ENCODE measurements at places on chromosomes 4 and X.

- DNase-seq, result no peak
Measured at GRCh38 chr4:99552872-99553271, 11.0 kb downstream of the TRMT10A start.

DNA sequence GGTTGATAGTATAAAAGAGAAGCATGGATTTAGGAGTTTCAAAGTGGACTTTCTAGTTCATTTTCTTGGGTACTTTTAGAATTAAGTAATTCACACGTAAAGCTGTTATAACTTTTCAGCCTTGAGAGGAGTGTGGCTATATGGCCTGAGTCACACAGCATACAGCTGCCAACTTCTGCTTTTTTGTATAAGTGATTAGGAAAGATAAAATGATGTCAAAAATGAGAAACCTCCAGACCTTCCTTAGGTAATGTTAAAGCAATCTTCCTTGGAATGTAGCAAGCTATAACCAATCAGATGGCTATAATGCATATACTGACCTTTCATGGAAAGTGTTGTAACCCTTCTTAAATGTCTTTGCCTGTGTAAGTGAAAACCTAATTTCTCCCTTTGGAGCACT is 39.2 kb downstream of the RAB40AL start:
- no peak for DNase-seq

- DNase-seq, result no peak
Measured at GRCh38 chrX:110399497-110399896, 40.8 kb downstream of the RTL9 start.

- no peak for DNase-seq
Measured at GRCh38 chr4:55079451-55080173, 45.8 kb downstream of the KDR start.

DNA sequence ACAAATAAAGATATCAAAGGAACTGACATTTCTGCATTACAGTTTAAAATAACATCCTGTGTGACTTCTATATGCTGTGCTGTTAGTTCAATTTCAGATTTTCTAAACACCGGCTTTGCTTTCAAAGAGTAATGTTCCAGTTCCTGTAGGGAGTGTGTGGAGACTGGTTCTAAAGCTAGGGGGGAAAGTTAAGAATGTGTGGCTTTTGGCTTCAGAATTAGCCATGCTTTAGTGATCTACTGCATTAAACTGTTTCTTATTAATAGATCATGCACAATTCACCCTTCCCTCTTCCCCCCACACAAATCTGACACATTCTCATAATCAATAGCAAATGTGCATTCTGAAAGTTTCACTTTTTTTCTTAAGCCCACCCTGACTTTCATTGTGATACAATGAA is 32.0 kb upstream of the DKK2 start:
- DNase-seq, result no peak

DNA sequence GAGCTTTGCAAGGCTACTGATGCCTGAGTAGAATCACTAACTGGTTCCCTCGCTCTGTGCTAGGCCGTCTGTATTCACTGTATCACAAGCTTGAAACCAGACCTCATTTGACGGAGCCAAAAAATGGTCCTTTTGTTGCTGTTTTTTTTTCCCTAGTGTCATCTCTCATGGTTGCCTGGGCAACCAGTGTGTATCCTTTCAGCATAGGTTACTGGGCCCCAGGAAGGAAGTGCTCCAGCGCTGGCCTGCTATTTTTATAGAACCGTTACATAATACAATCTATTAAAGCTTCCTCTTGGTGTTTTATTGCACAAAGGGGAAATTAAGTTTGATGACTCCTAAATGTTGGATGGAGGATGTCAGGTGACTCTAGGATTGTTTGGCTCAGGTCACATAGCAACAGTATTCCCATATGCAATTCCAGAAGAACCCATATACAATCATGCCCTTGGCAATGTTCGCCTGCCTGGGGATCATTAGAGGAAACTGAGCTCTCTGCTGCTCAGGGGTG is 220.4 kb downstream of the SPRY1 start:
- no peak for DNase-seq

DNA sequence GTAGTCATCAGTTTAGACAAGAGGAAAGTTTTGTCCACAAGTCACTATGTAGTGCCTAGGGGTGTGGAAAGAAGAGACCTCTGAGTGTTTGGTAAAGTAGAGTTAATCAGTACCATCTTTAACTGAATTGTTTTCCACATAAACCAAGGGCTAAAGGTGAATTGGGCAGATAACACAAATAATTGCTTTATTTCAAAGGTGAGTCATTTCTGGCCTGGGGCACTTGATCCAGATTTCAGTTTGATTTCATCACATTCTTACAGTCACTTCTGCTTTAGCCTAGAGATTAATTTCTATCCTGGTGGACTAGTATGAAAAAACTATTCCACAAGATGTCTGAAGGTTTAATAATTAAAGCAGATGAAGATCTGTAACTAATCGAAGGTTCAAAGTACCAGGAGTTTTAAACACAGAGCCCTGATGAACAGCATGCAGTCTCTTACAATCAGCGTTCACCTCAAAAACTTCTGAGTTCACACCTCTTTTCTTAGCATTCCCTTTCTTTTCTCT is 74.5 kb upstream of the BOD1L1 start:
- DNase-seq, result no peak

DNA sequence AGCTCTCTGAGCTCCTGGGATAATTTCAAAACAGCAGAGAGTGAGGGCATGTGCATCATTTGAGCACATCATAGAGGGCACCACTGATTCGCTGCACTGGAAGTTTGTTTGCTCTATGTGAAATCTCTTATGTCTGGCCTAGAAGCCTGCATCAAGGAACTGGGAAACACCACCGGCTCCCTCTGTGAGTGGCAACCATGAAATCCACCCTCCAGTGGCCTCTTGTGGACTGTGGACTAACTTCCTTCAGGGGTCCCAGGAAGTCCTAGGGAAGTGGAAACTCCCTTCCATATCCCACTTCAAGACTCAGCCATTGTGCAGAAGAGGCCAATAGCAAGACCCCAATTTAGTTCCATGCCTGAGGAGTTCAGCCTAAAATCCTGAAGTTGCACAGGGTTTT is 48.0 kb upstream of the IGFBP7 start:
- DNase-seq, result no peak

- DNase-seq, result no peak
Measured at GRCh38 chr4:41176340-41176739, 38.0 kb downstream of the APBB2 start.

- no peak for DNase-seq
Measured at GRCh38 chr4:1344696-1345095, 2.3 kb upstream of the UVSSA start.

DNA sequence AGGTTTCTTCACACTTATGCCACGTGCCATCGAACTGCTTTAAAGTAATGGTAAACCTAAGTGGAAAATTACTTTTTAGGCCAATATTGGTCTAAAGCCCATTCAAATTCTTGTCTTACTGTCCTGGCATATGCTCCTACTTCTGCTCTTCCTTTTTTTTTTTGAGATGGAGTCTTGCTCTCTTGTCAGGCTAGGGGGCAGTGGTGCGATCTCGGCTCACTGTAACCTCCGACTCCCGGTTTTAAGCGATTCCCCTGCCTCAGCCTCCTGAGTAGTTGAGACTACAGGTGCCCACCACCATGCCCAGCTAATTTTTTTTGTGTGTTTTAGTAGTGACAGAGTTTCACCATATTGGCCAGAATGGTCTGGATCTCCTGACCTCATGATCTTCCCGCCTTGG is 129.0 kb upstream of the TECRL start:
- no peak for DNase-seq

GRCh38 chr4:169117591-169118081 is 107.6 kb upstream of the CBR4 start:
- no peak for DNase-seq

- peak; percentile 92 for DNase-seq
Measured at GRCh38 chrX:154002215-154002719, 17.4 kb downstream of the IRAK1 start.

DNA sequence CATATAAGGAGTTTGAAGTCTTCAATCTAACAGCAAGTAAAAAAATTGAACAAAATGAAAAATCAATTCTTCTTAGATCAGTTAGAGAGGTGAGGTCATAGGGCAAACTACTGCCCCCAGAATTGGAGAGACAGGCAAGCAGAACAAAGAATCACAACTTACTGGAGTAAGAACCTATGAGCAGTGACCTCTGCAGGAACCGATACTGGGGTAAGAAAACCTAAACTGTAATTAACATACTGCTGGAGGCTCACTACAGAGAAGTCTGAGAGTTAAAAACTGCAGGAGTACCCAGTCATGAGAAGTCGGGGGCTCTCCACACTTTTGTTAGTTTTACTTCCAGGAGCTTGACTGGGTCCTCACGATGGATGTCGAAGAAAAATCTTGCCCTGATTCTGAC is 16.0 kb downstream of the CLDN22 start:
- DNase-seq, result no peak

- no peak for DNase-seq
Measured at GRCh38 chr4:184536881-184537248, 62.5 kb upstream of the IRF2 start.

- DNase-seq, result no peak
Measured at GRCh38 chr4:121062521-121062920, 9.8 kb downstream of the NDNF start.

GRCh38 chrX:67619253-67619652 is 75.4 kb downstream of the AR start:
- DNase-seq, result no peak

DNA sequence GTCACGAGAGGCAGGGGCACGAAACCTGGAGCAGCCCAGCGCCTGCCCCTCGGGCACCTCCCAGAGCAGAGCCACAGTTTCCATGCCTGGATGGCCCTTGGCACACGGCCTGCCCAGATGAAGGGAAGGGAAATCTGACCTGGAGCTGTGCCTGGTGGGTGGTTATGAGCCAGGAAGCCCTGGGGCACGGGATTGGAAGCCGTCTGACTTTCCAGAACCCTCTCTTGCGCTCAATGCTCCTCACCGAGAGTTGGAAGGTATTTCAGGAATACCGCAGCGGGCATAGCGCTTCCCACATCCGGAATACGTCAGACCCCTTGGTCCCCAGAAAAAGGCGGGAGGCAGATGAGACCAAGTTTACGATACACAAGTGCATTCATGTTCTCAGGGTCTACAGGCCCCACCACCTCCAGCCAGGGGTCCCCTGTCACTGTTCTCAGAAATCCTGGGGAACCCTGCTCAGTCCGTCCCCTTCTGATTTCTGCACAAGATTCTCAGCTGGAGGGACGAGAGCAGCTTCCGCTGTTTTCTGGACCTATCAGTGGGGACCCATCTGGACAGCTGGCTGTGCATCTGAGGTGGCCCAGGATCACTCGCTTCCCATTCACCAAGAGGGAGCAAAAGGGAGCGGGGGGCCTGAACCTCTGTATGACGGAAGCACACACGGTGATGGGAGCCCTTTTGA is 172.9 kb downstream of the AFAP1 start:
- no peak for DNase-seq

DNA sequence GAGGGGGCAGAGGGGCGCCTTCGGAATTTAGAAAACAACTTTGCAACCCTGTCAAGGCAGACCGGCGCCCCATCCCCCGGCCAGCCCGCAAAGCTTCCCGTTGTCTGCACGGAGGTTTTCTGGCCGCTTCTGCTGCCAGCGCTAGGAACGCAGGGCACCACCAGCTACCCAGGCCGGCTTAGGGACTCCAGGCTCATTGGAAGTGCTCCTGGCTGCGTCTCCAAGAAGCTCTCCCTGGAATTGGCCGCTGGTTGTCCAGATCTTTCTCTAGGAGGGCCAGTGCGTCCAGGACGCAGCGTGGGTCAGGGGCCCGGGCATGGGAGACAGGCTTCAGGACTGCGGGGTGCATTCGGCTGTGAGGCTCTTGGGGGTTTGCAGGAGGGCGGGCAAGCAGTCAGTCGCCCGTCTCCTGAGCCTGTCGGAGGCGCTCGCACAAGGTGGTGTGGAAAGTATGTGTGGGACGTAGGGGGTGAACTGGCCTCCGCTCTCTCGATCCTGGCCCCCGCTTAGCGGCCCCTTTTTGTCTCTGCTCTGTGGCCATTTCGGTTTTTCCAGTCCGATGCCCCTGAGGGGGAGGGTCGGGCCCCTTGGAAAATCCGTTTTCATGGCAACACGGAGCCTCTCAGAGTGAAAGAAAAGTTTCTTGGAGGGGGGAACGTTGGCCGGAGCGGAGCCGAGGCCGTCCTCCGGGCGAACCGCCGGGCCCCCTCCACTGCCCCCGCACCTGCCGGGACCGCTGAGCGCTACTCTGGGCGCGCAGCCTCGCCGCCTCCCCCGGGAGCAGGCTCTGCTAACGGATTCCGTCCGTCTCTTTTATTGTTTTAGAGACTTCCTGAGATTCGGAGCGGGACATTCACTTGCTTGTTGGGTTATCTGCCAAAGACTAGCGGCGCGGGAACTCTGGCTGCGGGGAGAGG is 810 bp upstream of the SOX3 start:
- no peak for DNase-seq

- DNase-seq, result no peak
Measured at GRCh38 chr4:81751531-81752289, 280.0 kb upstream of the RASGEF1B start.

- DNase-seq, result peak; percentile 4
Measured at GRCh38 chr4:173990126-173990868, 293.2 kb downstream of the FBXO8 start.

- DNase-seq, result no peak
Measured at GRCh38 chr4:113844369-113844768, 82.8 kb upstream of the CAMK2D start.

GRCh38 chr4:156686120-156686519 is 285.5 kb downstream of the PDGFC start:
- no peak for DNase-seq

DNA sequence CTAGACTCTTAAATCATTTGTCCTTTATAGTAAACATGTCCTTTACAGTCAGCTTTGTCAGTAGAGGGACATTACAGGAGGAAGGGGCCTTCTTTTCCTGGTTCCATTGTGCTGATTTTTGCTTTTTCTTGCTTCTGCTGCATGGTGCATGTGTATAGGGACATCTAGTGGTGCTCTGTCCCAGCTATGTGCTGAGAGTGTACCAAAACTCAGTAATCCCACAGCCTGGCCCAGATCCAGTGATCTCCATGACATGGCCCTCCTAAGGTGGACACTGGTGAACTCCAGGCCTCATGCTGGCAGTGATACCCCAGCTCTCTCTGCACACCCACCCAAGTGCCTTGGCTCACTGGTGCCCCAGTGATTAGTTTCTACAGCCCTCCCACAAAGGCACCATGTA is 45.2 kb downstream of the MAGEB17 start:
- DNase-seq, result no peak

- DNase-seq, result no peak
Measured at GRCh38 chr4:60683357-60683756, 516.8 kb upstream of the ADGRL3 start.

DNA sequence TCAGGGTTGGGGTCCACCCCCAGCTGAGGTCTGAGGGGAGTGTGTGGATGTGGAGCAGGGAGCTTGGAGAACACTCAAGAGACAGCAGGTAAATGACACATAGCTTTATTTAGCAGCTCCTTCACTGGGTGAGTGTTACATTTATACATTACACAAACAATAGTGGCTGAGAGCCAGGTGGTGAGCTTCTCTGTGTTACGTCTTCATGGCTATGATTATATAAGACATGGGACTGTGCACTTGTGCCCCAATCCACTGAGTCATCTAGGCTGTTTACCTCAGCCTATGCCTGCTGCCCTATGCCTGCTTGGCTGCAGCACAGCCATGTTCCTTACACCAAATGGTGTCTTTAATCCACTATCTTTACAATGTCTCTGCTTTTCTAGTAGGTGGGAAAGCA is 459.6 kb downstream of the AFF2 start:
- no peak for DNase-seq

GRCh38 chr4:125016892-125017299 is 297.9 kb upstream of the FAT4 start:
- no peak for DNase-seq

- DNase-seq, result no peak
Measured at GRCh38 chr4:78057135-78057599, at the start of gene FRAS1. Gene FRAS1, plus strand, starts transcription at chr4:78057323. Its CDS starts 687 bp downstream, at chr4:78058010.

Measured in hematopoietic multipotent progenitor cell treated with erythropoietin and hydrocortisone succinate and interleukin-3 and kit ligand, for 15 days (in vitro differentiated cells).